ENCODE measurements at places on chromosomes 2 and 18.

DNA sequence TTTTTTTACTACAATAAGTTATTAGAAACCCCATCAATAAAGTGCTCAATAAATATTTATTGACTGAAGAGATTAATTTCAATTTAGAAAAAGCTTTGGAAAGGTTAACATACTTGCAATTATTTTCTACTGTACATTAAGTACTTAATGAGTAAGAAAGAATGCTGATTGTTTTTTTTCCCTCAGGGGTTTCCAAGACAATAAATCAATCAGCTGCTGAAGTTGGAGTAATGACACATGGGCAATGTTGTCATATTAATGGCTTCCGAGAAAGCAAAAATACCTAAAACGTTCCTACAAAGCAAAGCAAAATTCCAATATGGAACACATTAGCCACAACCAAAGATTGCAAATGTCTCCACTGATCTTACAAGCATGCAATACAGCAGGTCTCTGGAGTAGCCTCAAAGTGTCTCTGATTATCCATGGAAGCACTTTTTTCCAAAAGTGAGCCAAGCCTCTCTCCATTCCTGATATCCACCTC lies 66.7 kb downstream of the ZC3H6 start:
- DNase-seq = no peak

DNA sequence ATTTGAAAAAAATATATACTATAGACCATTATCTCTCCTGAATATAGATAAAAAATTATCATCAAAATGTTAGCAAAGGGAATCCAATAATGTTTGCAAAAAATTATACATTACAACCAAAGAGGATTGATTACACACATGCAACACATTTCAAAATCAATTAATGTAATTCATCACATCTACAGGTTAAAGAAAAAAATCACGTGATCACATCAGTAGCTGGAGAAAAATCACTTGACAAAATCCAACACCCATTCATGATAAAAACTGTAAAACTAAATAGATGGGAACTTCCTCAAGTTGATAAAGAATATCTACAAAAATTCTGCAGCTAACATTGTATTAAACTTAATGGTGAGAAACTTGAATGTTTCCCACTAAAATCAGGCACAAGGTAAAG lies 1047.5 kb upstream of the CNTNAP5 start:
- DNase-seq = no peak

GRCh38 chr2:37322368-37322767 lies 2.3 kb downstream of the PRKD3 start:
- no peak for DNase-seq

DNA sequence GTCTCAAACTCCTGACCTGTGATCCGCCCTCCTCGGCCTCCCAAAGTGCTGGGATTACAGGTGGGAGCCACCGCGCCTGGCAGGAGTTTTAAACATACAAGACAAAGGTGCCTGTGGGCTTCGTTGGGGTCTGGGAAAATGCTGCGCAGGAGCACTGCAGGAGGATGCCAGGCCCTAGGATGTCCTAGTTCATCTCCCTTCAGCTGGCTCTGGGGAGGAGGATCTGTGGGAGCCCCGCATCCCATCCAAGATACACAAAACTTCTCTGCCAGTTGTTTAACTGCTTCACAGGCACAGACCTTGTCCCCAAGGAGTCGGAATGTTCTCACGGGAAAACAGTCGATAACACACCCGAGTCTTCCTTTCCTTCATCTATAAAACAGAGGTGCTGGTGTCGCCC lies 89.1 kb downstream of the POLR1A start:
- no peak for DNase-seq

- no peak for DNase-seq
These were observed 6.7 kb downstream of the PELI1 start for GRCh38 chr2:64137567-64137966.

GRCh38 chr2:98912221-98912851 lies 23.7 kb downstream of the CRACDL start:
- peak; percentile 93 for DNase-seq

DNA sequence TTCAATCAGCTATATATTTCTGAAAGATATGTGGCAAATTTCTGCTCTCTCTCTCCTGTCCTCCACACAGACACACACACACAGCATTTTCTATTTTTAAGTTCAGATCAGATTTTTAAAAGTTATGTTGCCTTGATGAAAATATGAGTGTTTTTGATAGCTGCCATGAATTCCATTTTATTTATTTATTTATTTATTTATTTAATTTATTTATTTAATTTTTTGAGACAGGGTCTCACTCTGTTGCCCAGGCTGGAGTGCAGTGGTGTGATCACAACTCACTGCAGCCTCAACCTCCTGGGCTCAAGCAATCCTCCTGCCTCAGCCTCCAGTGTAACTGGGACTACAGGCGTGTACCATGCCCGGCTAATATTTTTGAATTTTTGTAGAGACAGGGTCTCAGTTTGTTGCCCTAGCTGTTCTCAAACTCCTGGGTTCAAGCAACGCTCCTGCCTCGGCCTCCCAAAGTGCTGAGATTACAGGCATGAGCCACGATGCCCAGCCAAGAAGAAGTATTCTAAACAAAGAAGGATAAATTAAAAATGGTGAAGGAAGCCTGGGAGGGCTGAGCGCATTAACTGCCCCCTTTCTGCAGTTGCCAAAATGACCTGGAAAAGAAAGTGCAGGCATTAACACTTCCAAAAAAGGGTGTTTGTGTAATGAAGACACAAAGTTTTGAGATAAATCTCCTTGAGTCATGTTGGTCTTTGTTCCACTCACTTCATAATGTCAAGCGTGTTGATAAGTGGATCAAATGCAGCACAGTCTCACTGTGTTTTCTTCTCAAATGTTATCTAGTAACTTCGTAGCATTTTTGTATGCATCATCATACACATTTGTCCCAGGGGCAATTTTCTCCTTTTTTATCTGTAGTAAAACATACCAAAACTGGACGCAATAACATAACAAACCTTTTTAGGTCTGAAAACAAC lies 11.1 kb upstream of the IMPA2 start:
- DNase-seq = no peak

- DNase-seq = no peak
These were observed 680 bp upstream of the LBH start for GRCh38 chr2:30230497-30231211.

DNA sequence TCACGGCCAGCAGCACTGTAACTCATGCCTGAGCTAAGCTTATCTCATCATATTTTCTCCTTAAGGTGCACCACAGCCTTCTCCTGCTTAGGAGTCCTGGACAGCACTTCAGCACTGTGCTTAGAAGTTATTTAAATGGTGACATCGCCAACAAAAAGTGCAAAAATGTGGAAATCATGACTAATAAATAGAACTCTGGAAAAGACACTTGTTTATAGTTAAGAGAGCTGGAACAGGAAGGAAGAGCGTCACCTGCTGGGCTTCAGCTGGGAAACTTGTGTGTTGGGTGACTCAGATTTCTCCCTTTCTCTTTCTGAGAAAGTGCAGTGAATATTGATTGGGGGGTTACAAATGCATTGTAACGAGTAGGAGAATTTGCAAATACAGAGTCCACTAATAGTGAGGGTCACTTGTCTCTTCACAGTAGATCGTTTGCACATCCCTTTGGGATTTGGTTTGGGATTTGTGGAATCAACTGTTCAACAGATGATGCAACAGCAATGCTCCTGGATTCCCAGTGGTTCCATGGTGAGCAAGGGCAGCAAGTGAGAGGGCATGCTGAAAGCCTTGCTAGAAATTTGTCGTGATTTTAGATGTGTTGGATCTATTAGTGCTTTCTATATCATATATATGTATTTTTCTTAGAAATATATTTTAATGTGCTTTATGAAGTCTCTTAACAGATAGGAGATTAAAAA lies 84.2 kb downstream of the DOK6 start:
- no peak for DNase-seq

DNA sequence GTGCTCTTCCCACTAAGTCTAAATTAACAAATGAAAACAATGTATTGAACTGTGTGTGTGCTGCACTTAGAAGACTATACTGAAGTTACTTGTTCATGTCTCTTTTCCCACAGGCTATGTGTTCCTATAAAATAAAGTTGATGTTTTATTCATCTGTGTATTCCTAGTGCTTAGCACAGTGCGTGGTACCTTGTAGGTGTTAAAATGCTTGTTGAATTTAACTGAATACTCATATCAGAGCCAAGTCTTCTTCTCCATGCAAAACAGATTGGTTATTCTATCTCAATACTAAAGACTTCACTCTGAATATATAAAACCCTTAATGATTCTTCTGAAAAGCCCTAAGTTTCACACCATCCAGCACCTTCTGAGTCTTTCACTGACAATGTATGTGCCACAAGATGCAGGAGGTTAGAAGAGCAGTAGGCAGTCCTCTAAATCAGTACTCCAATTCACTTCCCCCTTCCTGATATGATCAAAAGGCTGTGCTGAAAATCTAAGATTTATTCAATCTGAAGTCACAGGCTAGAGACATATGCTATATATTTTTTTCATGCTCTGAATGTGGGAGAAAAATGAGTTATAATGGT lies 231.7 kb upstream of the CCDC150 start:
- no peak for DNase-seq

DNA sequence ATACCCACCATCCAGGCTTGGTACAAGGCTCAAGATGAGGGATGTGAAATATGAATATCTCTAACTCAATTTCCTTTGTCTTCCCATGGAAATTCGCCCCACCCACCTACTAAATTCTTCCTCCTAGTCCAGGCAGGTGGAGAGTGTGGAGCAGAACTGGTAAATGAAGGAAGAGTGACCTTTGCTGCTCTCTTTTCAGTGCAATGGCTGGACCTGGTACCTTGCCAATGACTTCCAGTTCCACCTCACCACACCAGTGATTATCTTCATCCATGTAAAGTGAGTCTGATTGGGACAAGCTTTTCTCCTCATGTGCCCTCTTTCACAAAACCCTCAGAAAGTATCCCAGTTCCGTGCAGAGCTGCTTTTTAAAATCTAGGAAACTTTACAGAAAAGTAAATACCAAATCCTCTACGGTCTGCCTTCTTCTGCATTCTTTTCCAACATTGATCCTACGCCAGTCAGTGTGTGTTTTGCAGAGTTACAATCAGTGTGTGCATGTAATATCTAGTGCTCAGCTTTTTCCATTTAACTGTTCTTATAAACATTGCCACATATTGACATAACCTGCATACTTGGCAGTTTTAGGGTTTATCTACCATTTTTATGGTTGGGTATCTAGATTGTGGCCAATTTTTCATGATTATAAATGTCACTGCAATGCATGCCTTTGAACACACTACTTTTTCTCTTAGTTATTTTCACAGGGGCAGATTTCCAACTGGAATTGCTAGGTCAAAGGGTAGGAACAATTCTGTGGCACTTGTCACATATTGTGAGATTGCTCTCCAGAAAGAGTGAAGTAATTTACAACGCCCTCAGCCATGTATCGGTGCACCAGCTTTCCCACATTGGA lies 86.5 kb upstream of the SEC11C start:
- DNase-seq = no peak

DNA sequence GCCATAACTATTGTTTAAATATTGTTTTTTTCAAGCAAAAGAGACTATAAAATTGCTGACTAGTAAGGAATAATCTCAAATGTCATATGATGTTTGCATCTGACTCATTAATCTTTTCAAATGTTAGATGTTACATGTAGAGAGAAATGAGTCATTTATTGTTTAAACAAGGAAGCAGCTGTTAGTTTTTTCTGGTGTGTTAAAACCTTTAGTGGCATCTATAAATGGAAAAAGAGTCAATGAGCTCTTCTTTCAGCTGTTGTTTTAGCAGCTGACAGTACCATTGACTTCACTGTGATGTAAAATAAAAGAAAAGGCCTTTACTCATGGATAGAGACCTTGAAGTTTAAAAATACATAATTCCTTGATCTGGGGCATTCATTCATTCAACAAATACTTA lies 1.8 kb upstream of the KLHL41 start:
- no peak for DNase-seq

DNA sequence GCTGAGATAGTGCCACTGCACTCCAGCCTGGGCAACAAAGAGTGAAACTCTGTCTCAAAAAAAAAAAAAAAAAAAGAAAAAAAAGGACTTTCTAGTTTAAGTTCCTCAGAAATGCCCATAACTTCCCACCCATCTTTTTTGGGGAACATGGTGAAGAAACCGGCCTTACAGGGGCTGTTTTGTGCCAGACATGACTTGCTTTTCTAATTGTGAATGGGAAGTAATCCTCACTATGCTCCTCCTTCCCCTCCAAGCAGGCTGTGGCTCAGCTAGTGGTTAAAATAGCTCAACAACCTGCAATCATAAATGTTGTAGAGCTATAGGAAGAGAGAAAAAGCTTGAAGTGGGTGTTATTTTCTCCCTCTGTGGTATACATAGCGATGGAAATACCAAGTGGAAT lies 34.1 kb upstream of the OLA1 start:
- DNase-seq = no peak

DNA sequence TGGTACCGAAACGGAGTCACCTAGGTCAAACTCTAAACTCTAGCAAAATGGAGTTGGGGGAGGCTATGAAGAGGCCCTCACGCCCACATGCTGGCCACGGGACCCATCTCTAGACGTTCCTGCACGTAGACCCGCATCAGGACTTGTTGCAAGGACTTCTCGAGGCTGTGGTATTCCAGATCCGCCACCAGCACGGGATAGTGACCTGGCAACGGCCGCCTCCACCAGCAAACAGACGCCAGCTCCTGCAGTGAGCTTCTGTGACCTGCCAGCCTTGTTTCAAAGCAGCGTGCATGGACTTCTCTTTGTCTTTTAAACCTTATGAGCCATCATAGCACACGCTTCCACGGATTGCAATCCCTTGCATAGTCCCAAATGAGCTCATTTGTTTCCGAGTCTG lies 40.3 kb upstream of the RALBP1 start:
- DNase-seq = no peak

DNA sequence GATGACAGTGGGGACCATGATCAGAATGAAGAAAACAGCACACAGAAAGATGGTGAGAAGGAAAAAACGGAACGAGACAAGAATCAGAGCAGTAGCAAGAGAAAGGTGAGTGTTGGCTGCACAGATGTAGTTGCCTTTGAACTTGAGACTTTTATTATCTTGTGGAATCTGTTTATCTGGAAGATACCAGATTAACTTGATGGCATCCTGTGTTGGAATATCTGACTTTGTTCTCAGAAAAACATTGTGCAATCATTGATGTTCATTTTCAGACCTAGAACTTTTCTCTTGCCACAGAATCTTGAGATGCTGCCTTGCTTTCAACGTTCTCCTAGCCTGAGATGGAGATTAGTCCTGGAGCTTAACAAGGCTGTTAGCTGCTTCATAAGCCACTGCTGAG lies 5.9 kb downstream of the EIF4E2 start:
- DNase-seq = no peak

GRCh38 chr18:58466636-58467205 lies 162.2 kb downstream of the ALPK2 start:
- no peak for DNase-seq

All from RCC 7860 (cell line).